ENCODE measurements at places on chromosomes 11 and 22.

- no peak overlapping the region for H3K27ac ChIP-seq
- H3K4me3 ChIP-seq: no peak overlapping the region
- peaks cover 8% of the 10 kb centered on the region for H3K27me3 ChIP-seq
Observed at GRCh38 chr22:49328118-49328475, 499.6 kb downstream of the BRD1 start.

- DNase-seq: no peak
- H3K27ac ChIP-seq: no peak overlapping the region
- H3K27me3 ChIP-seq: no peaks in the 10 kb centered on the region
- no peaks in the 10 kb centered on the region for H3K36me3 ChIP-seq
- H3K4me3 ChIP-seq: no peak overlapping the region
Observed at GRCh38 chr11:87150936-87151335, 113.2 kb downstream of the TMEM135 start.

DNA sequence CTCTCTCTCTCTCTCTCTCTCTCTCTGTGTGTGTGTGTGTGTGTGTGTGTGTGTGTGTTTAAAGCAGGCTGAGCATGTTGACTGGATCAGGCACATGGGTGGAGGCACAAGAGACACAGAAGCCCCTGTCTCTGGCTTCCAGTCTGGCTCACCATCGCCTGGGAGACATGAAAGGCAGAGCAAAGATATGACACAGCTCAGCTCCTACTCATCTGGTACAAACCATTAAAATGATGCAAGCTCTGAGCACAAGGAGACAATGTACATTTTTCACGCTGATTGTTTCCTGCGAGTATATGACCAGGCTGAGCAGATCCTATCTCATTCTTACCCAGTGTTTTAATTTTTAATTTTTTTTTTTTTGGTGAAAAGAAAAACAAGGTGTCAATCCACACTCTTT, 9.5 kb downstream of the SLC6A5 start:
- no peak for DNase-seq
- no peak overlapping the region for H3K27ac ChIP-seq
- H3K4me3 ChIP-seq: no peak overlapping the region
- H3K27me3 ChIP-seq: peaks cover 71% of the 10 kb centered on the region
- no peaks in the 10 kb centered on the region for H3K36me3 ChIP-seq
- peaks cover 6% of the 10 kb centered on the region for H3K4me1 ChIP-seq

- peaks cover 5% of the 10 kb centered on the region for H3K27me3 ChIP-seq
- DNase-seq: no peak
- H3K27ac ChIP-seq: no peak overlapping the region
- H3K4me3 ChIP-seq: no peak overlapping the region
- H3K36me3 ChIP-seq: no peaks in the 10 kb centered on the region
Observed at GRCh38 chr11:120551191-120551590, 39.6 kb downstream of the GRIK4 start.

- H3K36me3 ChIP-seq: no peaks in the 10 kb centered on the region
- DNase-seq: no peak
- no peak overlapping the region for H3K4me3 ChIP-seq
- H3K27me3 ChIP-seq: no peaks in the 10 kb centered on the region
- H3K4me1 ChIP-seq: no peaks in the 10 kb centered on the region
Observed at GRCh38 chr11:16058671-16059070, 297.7 kb downstream of the SOX6 start.

GRCh38 chr11:96103102-96103501, 179.2 kb upstream of the MTMR2 start:
- no peaks in the 10 kb centered on the region for H3K36me3 ChIP-seq
- peaks cover 6% of the 10 kb centered on the region for H3K4me1 ChIP-seq
- no peak for DNase-seq
- H3K4me3 ChIP-seq: no peak overlapping the region

DNA sequence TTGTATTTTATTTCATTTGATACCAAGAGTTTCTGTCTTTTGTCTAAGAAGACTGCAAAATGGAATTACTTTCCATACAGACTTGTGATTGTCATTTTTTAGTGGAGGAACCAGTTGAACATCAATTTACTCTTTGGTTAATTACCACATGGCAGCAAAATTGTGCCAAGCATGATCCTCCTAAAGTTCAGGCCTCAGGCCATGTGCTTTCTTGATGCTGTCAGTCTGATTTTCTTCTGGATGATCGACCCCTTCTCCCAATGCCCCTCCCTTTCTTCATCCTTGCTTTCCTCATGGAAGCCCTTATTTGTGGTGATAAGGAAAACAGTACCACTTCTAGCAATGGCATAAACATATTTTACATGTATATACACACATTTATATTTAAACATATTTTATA, 76.2 kb downstream of the SVIP start:
- H3K27me3 ChIP-seq: no peaks in the 10 kb centered on the region
- no peak overlapping the region for H3K4me3 ChIP-seq
- no peaks in the 10 kb centered on the region for H3K4me1 ChIP-seq
- no peak for DNase-seq
- H3K27ac ChIP-seq: no peak overlapping the region

GRCh38 chr22:49211176-49211575, 616.5 kb downstream of the BRD1 start:
- H3K27ac ChIP-seq: no peak overlapping the region

- no peaks in the 10 kb centered on the region for H3K4me1 ChIP-seq
- H3K27me3 ChIP-seq: peaks cover 4% of the 10 kb centered on the region
- no peak overlapping the region for H3K27ac ChIP-seq
- no peak for DNase-seq
- no peak overlapping the region for H3K4me3 ChIP-seq
Observed at GRCh38 chr11:94725097-94725496, 43.1 kb upstream of the AMOTL1 start.

DNA sequence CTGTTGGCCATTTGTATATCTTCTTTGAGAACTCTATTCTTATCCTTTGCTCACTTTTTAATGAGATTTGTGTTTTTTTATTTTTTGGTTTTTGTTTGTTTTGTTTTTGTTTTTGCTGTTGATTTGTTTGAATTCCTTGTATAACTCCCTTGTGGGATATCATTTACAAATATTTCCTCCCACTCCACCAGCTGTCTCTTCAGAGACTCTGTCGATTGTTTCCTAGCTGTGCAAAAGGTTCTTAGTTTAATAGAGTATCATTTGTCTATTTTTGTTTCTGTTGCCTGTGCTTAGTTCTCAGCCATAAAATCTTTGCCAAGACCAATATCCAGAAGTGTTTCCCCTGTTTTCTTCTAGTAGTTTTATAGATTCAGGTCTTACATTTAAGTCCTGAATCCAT, 82.4 kb downstream of the ARHGAP32 start:
- H3K27me3 ChIP-seq: no peaks in the 10 kb centered on the region
- H3K36me3 ChIP-seq: no peaks in the 10 kb centered on the region
- no peak overlapping the region for H3K4me3 ChIP-seq
- H3K4me1 ChIP-seq: no peaks in the 10 kb centered on the region
- no peak for DNase-seq
